NCI-H2029 (cell line): ENCODE measurements at places on chromosomes 12 and 14.
A peak's percentile ranks its signal among the peaks of the same experiment; 100 is the strongest.

GRCh38 chr12:63766498-63766897 lies 13.2 kb upstream of the RXYLT1 start:
- no peak for DNase-seq

- peak; percentile 2 for DNase-seq
These were observed 40.5 kb upstream of the C14orf132 start for GRCh38 chr14:95998656-95999055.

GRCh38 chr12:82994117-82994516 lies 307.4 kb downstream of the TMTC2 start:
- DNase-seq, result no peak

- DNase-seq, result no peak
These were observed 70.7 kb downstream of the CDK17 start for GRCh38 chr12:96329545-96329944.

DNA sequence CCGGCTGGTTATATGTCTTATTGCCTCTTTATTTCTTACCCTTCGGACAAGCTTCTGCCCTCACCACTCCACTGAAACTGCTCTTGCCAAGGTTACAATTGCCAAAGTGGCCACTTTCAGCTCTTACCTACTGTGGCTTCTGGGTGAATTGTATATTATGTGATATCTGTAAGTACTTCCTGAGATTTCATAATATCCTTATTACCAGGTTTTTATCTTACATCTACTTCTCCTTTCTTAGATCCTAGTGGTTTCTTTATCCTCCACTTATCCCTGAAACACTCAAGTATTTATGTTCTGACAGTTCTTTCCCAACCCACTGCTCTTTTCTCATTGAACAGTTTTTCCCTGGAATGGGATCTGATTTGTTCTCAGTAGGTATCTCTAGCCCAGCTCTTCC lies 10.5 kb downstream of the CELA1 start:
- DNase-seq, result no peak
